ENCODE measurements at places on chromosomes 11 and 22. TPM values are rescaled to one million over a fixed set of nuclear protein-coding genes. Genes with fewer than 3 reads are reported as not detected.

KRTAP5-1 gene
- not detected for total RNA-seq

MMP13 gene
- not detected for total RNA-seq

- DNase-seq, result no peak
These were observed 23.2 kb downstream of the NFAM1 start for GRCh38 chr22:42408810-42409529.

SLC35C1 gene
- 6.4 TPM for total RNA-seq

DNA sequence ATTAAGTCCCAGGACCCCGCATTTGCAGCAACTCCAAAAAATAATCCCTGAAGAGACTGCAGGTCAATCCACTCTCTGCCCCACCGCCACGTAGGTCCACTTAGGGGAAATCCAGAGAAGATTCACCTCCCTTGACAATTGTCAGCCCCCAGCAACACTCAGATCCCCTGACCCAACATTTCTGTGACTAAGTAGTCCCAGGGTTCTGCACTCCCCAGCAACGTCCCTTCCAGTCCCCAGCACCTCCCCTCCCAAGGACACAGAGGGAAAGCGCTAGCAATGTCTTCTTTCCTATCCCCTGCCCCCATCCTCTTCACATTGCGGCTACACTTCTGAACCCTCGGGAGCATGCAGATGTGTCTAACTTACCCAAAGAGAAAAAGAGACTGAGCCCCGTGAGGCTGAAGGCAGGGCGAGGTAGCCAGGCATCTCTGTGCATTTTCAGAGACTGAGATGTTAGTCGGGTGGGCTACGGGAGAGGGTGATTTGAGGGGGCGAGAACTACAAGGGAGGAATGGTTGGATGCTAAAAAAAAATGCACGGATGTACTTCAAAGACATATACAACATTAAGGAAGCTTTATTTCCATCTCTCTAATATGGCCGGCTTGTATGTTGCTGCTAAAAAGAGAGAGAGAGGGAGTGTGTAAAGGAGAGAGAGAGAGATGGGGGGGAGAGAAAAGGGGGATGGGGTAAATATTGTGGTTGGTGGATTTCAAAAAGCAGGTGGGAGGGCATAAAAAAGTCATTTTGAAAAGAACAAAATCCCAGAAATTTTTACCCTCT, at the start of gene SCN2B:
Gene SCN2B, minus strand, starts transcription at position 647 of the 785 bp plus-strand sequence. Its CDS starts 208 bp downstream, at position 439.
- no peak for DNase-seq

DEFB131B gene
- not detected for total RNA-seq

TRIM51 gene
- not detected for total RNA-seq

ANGPTL5 gene
- total RNA-seq, result not detected

DNA sequence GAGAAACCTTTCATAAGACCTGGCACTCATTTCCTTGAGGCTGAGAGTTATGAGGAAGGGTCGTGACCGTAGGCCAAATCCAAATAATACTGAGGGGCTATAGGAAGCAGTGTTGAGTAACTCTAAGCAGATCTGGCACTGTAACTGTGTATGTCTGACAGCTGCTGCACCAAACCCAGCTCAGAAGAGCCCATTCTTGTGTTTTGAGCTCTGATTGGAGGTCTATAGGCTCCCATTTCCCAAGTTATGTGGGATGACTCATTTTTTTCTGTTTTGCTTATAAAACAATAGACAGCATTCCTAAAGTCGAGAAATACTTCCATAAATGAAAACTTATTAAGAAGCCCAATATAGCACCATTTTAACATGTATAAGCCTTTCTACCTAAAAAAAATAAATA, 645.8 kb downstream of the DLG2 start:
- no peak for DNase-seq

GRCh38 chr11:2998073-2998850, 6.1 kb upstream of the NAP1L4 start:
- DNase-seq, result no peak

RAG1 gene
- total RNA-seq, result 5.6 TPM

DNA sequence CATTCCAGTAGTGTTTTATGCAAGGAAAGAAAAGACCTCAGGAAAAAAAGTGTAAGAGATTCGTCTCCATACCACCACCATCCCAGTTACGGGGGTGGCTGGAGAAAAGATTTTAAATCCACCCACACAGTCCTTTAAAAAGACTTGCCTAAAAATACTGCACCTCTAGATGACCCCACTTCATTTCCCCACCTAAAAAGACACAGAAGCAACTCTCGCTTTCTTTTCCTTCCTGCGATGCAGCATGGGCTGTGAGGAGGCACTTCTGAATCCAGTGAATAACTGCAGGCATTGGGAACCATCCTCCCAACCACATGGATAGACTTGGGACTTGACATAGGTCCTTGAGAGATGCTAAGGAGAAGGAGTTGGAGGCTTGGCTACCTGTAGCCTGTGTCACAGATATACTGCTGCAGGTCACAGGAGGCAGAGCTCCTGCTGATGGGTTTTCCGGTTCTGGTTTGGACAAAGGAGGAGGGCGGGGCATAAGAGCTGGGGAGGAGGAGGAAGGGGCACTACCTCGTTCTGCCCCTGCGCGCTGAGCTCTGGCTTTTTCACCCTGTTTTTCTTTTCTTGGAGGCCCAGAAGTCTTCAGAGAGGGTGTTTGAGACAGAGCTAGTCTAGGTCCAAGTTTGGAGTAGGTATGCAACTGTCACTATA, 285.9 kb downstream of the NTM start:
- DNase-seq, result no peak

HBE1 gene
- not detected for total RNA-seq

GRCh38 chr11:96964661-96965060, 574.8 kb downstream of the JRKL start:
- no peak for DNase-seq

DNA sequence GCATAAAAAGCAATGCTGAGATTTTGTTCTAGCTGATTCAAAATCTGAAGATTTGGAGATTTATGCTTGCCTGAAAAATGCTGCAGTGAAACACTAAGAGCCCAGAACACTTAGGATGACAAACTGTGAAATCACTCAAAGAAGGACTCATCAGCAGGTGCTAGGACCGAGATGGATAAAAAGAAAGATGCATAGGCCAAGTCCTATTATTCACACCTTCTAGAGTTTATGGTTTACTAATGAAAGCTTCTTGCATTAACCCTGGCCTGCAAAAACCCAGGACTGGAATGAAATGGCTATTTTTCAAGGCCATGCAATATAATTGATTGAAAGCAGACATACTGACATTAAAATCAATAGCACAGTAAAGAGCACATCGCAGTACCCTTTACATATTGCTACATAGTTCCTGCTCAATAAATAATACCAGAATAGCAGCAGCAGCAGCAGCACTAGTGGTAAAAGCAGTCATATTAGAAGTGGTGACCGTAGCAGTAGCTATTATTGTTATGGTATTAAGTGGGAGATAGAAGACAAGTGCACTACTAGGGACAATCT, 161.7 kb downstream of the RAB38 start:
- no peak for DNase-seq

GRCh38 chr11:41499429-41499828, 40.0 kb upstream of the LRRC4C start:
- DNase-seq, result no peak

- no peak for DNase-seq
These were observed 96.9 kb upstream of the PITPNB start for GRCh38 chr22:28015676-28016601.

DNA sequence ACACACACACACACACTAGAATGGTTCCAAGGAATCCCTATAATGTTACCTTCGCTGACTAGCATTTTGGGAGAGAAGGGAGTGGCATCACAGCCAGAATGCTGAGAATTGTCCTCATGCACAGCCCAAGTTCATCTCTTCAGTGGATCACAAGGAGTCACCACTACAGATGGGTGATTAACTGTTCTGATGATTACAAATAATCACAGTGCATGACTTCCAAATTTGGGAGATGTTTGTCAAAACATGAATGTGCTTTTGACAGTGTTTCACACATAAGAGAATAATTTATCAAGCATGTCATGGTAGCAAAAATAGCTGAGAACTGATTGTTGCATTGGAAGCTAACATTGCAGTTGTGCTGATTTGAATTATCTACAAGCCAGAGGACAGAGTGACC, 80.9 kb upstream of the SC5D start:
- no peak for DNase-seq

ESAM gene
- 0.08 TPM for total RNA-seq

DNA sequence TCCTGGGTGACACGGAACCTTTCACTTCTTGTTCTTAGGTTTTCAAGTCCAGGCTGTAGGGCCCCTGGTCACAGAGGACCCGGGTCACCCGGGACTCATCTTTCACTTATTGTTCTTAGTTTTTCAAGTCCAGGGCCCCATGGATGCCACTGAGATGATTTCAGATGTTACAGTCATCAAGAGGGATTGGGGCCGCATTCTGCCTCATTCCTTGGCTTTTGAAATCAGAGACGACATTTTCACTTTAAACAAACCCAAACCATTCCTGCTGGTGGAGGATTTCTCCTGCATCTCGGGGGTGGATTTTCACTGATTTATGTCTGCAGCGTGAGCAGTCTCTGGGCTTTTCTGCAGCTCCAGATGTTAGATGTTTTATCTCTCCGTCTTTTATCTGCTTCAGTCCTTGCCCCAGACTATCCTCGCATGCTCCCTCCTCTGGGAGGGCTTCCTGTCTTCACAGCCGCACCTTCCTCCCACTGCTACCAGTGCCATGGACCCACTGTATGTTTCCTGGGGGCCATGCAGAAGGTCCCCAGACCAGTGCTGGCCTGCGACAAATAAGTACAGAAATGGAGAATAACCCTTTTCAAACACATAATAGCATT, 27.4 kb downstream of the FBLN1 start:
- no peak for DNase-seq

PGR gene
- total RNA-seq, result not detected

- no peak for DNase-seq
These were observed at the start of gene CASP5 for GRCh38 chr11:105023003-105023402. TSS of gene CASP5 (minus strand) at chr11:105023168. CDS start at chr11:105023136, 32 bp downstream.

DNA sequence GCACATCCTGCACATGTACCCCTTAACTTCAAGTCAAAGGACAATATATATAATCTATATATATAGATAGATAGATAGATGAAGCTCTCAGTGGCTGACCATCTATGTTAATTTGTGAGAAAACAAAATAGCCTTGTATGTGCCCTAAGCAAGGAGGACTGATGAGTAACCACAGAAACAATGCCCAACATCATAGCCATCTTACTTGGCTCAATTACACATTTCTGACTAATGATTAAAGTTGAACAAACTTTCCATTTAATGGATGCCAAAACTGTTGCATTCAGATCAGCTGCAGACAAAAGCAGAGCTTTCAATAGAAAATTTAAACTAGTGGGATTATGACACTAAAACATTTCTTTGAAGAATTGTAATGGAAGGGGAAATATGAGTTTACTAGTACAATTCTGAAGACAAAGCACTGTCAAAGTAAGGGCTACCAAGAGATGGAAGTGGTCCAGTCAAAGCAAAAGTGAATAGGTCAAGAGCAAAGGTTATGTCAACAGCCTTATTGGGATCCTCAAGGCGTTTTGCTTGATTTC, 1188.2 kb upstream of the RAG2 start:
- DNase-seq, result no peak

DNA sequence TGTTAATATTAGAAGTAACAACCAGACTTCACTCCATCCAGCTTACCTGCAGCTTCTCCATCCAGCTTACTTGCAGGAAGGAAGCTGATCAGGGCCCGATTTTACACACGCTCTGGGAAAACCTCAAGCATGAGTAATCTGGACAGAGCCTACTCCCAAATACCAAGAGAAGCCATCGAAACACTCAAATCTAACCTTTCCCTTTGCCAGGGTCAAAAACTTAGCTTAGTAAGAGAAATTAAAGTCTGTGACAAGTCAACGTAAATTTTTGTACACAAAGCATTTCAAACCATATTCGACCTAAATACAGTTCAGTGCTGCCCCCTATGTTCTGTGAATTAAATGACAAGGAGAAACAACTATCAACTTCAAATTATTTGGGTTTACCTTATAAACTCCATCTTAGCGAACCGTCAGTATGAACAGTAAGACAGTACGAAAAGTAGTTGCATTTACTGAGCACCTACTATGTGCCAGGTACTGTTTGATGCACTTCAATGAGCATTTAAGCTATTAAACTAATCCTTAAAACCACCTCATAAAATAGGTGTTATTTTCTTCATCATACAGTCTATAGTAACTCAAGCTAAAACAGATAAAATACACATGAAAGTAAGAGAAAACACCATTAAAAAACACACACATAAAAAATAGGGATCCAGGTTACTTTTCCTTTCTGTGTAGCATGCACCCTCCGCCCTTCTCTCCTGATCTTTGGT, 36.9 kb downstream of the ARFGAP3 start:
- peak; percentile 67 for DNase-seq

DNA sequence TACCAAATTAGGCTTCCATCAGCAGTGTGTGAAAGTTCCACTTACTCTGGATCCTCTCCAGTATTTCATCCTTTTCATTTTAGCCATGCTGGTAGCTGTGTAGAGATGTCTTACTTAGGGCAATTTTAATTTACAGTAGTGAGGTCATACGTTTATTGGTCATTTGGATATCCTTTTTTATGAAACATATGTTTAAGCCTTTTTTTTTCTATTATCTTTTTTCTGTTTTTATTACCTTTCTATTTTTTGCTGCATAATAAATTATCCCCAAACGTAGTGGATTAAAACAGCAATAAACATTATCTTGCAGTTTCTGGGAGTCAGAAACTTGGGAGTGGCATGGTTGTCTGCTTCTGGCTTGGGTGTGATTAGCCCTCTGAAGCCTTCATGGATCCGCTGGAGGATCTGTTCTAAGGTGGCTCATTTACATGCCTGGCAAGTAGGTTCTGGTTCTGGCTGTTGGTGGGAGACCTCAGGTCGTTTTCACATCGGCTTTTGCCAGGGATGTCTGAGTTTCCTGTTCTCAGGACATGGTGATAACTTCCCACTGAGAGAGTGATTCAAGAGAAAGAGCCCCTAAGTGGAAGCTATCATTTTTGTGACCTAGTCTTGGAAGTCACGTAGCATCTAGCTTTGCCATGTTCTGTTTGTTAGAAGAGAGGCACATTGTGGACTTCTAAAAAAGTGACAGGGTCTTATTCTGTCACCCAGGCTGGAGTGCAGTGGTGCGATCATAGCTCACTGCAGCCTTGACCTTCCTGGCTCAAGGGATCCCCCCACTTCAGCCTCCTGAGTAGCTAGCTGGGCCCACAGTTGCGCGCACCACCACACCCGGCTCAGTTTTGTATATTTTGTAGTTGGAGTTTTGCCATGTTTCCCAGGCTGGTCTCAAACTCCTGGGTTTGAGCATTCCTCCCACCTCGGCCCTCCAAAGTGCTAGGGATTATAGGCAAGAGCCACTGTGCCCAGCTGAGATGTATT, 38.6 kb downstream of the PPP6R3 start:
- no peak for DNase-seq

MYRF gene
- 0.03 TPM for total RNA-seq

- no peak for DNase-seq
These were observed 16.0 kb upstream of the EFCAB6 start for GRCh38 chr22:43827926-43828724.

- peak; percentile 40 for DNase-seq
These were observed 401.1 kb downstream of the CTTN start for GRCh38 chr11:70799386-70799785.

APOBEC3A gene
- not detected for total RNA-seq

All from myocyte (in vitro differentiated cells).